Dermis blood vessel endothelial cell (primary cell): ENCODE measurements at places on chromosomes 4 and X. TPM values are rescaled to one million over a fixed set of nuclear protein-coding genes. Genes with fewer than 3 reads are reported as not detected.

DNA sequence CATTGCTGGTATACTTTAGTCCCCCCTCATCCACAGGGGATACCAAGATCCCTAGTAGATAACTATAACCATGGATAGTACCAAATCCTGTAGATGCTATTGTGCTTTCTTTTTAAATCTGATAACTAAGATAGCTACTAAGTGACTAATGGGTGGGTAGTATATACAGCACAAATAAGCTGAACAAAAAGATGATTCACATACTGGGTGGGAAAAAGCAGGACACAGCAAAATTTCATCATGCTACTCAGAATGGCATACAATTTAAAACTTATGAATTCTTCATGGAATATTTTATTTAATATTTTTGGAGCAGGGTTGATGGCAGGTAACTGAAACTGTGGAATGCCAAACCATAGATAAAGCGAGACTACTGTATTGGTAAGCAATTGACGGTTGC, 161.6 kb downstream of the IL15 start:
- DNase-seq: no peak

- peak; percentile 87 for DNase-seq
These were observed 96.3 kb upstream of the NOCT start for GRCh38 chr4:138919094-138919936.

DNA sequence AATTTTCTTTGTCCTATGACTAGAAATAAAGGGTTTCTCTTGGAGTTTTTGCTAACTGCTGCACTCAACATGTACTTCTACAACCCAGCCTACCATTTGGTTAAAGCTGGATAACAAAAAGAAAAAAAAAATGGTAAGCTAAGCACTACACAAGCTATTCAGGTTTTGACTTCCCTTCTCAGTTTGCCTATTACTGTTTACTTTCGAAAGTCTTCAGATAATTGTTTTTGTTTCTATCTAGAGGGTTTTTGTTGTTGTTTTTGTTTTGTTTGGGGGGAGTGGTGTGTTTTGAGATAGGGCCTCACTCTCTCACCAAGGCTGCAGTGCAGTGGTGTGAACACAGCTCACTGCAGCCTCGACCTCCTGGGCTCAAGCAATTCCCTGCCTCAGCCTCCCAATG, 46.6 kb downstream of the CLOCK start:
- no peak for DNase-seq

DNA sequence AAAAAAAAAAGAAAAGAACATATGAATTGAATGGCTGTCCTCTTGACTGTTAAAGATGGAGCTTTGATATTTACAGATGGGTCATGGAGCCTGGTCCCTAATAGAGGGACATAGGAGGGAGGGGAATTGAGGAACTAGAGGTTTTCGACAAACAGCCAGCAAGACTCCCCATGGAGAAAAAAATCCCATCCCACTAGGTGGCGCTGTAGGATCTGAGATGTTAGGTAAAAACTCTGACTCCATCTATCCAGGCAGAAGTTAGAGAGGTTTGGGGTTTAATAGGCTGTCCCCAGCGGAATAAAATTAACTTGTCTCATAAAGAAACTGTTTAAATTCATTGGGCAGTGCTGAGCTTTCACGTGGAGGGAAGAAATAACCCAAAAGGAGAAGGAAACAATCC, 45.9 kb downstream of the HMGB2 start:
- DNase-seq: peak; percentile 84

TEX13D gene
- total RNA-seq: not detected in 2 replicates

DNA sequence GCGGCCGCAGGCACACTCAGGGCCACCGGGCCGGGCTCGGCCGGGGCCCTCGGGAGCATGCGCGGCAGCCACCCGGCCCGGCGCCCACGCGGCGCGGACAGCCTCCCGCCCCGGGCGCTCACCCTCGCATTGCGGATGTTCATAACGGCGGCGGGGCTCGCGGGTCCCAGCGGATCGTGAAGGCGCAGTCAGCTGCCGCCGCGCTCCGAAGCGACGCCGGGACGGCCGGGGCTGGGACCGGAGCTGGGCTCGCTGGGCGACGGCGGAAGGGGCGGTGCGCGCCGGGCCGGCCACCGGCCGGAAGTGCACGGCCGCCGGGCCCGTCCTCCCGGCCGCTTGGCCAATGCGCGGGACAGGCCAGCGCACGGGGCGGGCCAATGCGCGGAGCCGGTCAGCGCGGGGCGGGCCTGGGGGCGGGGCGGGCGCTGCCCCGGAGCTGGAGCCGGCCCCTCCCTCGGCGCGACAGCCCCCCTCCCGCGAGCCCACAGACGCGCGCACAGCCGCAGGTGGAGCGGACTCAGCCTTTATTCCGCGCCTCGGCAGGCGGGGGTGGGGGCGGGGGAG, at the start of gene NAA10:
Gene NAA10, minus strand, starts transcription at position 276 of the 564 bp plus-strand sequence. Its CDS starts 133 bp downstream, at position 143.
- DNase-seq: peak; percentile 78

DNA sequence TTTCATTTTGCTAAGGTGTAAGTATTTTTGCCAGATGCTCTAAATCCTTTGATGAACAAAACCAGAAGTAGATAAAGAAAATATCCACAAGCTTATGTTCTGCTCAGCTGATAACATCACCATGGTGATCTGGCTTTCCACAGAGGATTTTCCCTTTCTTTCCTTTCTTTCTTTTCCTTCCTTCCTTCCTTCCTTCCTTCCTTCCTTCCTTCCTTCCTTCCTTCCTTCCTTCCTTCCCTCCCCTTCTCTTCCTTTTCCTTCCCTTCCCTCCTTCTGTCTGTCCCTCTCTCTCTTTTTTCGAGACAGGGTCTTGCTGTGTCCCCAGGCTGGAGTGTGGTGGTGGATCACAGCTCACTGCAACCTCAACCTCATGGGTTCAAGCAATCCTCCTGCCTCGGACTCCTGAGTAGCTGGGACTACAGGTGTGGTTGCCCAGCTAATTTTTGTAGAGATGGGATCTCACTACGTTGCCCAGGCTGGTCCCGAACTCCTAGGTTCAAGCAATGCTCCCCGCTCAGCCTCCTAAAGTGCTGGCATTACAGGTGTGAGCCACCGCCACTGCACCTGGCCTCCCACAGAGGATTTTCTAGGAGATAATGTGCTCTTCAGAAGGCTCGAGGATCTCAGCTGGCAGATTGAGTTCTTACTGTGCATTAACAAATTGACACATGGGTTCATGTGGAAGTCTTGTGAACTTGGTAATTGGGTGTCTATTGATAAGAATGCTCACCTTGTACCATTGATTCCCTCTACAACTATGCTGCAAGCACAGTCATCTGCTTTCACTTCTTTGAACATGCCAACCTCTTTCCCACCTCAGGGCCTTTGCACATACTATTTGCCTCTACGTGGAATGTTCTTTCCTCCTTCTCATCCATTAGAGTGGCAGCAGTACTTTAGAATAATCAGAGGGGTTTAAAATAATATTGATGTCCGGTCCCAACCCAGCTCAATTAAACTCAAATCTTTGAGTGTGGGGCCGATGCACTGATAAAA, 1.4 kb upstream of the RHOH start:
- no peak for DNase-seq

GRCh38 chr4:183241322-183241640, 78.8 kb downstream of the CLDN22 start:
- peak; percentile 56 for DNase-seq

- no peak for DNase-seq
These were observed 23.7 kb downstream of the NEUROG2 start for GRCh38 chr4:112492321-112492720.

SPIN2A gene
- total RNA-seq: 0.09 and 0.17 TPM in 2 replicates

- DNase-seq: no peak
These were observed 9.6 kb downstream of the PSAPL1 start for GRCh38 chr4:7425124-7425523.

DNA sequence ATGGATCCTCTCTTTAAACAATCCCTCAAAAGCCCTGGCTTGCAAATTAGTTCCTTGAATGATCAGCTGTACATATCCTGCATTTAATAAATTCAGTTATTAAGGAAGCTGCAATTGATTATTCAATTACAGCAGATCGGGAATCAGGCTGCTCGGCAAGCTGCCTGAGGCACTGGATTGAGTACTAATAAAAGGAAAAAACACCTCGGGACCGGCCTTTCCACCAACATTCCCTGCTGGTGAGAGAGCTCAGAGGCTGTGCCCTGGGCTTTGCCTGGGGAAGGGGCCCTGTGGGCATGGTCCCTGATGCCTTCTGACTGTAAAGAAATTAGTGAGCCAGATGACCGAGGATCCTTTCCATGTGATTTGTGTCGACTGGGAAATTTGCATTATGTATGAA, 69.2 kb downstream of the SORCS2 start:
- DNase-seq: no peak

ALAS2 gene
- not detected in 2 replicates for total RNA-seq

DNA sequence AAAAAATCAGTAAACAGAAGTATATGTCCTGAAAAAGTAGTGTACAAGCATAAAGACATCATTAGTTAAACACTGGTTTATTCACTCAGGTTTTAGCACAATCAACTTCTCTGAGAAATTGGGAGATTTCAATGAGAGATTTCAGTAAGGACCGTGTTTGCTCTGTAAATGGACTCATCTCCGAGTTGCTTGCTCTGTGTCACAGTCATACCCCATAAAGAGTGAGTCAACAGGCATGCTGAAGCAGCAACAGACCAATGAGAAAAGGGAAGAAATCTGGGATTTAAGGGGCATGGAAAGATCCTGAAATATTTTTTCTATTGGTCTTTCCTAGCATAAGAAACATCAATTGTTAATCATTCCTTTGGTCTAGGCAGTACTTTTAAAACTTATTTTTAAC, 4.7 kb downstream of the GLUD2 start:
- no peak for DNase-seq

DNA sequence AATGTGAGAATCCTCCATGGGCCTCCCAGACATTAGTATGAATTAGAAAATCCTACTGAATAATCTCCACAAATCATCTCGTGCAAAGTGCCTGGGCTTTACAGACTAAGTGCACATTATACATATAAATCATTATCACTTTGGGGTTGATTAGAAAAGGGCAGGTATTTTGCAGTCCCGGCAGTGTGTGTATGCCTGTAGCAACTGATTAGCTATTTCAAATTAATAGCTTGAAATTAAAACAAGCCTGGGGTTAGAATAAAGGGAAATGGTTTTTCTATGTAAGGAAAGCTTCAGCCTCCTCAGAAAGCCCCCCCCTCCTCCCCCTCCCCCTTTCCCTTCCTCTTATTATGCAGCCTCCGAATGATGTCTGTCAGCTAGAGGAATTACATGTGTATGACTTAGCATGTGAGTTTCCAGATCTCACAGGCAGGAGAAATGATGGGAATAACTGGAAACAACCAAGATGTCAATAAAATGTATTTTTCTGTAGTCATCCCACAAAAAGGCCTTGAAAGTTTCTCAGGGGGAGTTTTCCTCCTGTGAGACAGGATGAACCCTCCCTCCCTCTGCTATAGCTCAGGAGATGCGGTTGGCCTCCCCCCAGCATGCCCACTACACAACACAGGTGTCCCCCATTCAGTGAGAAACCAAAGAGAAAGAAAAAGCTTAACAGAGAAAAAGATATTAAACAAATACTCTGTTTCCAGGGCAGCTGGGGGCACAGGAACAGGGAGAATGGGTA, 41.2 kb upstream of the RASGEF1B start:
- DNase-seq: no peak

- no peak for DNase-seq
These were observed 562.8 kb upstream of the IGFBP7 start for GRCh38 chr4:57672846-57673433.

- no peak for DNase-seq
These were observed 140.7 kb downstream of the BTC start for GRCh38 chr4:74653331-74654229.

GRCh38 chr4:146442801-146443200, 78.9 kb downstream of the SLC10A7 start:
- DNase-seq: no peak

- no peak for DNase-seq
These were observed 57.4 kb upstream of the ARSJ start for GRCh38 chr4:114036864-114037263.
